Activated CD8-positive, alpha-beta memory T cell treated with anti-CD3 and anti-CD28 coated beads for 1 hour (primary cell): ENCODE measurements at places on chromosomes 1 and 21.

DNA sequence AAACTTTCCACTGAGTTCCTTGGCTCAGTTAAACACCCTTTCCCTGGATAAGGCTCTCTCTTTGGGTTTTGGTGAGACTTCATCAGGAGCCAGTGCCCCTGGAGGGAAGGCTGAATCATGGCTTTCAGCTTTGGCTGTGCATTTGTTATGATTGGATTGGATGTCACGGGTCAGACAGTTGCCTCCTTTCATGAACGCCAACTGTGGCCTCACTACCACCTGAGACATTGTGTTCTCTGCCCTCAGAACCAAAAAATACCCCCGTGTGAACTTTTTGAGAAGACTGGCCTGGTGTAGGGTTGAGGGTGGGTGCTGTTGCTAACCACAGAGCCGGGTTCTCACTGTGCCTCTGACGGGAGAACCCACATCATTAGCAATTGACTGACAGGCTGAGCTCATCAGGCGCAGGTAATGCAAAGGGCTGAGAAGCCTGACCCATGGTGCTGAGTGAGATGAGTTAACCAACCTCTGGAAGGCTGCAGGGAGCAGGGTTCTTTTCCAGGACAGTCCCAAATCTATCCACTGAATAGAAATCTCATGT is 65.6 kb downstream of the HHAT start:
- no peak for DNase-seq

- no peak for DNase-seq
Observed at GRCh38 chr1:20278692-20279130, 12.0 kb upstream of the VWA5B1 start.

DNA sequence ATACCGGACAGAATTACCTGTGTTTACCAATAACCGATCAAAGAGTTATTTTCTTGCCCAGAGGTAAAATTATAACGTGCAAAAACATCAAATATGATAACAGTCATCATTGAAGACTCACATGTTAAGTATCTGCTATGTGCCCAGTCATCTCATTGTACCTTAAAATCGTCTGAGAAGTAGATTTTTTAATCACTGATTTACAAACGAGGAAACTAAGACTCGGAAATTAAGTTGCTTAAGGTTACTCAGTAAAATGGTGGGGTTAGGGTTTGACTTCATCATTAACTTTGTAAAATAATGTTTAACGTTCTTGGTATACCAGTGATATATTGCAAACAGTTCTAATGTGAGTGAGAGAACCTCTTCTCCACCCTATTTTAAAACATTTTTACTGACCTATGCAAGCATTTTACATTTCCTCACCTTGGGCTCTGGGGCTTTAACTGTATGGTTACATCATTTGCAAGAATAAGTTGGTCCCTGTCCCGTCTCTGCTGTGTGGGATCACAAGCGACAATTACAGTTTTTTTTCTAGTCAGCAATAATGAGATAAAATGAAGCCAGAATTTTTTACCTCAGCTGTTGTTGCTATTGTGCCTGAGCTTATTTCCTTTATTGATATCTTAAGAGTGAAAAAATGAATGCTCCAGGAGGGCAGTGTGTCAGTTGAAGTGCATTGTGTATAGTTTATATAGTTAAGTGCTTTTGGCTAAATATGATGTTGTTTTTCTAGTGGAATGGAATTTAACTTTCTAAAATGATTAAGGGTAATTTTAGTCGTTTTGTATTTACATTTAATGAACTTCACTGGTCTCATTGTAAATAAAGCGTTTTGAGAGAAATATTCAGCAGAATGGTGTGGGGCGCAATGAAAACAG is 2.7 kb downstream of the RPRD2 start:
- DNase-seq, result no peak

GRCh38 chr1:79524126-79524525 is 517.6 kb upstream of the ADGRL4 start:
- no peak for DNase-seq

DNA sequence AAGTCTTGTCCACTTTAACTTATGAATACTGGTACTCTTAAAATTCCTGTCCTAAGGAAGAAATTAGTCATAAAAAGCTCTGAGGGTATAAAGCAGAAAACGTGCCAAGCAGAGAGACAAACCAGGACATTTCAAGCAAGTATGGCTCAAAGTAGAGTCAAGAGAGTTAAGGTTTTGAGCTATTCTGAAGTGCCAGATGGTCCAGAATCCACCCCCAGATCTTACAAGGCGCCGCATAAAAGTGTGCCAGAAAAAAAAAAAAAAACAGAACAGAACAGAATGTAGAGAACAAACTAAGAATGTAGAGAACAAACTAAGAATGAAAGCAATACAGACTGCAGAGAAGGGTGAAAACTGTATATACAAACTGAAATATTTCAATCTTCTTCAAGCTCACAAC is 12.5 kb downstream of the EPS15 start:
- no peak for DNase-seq

GRCh38 chr1:246527402-246528088 is 20.5 kb upstream of the SMYD3 start:
- DNase-seq, result no peak

- no peak for DNase-seq
Observed at GRCh38 chr1:209387969-209388329, 195.6 kb upstream of the CAMK1G start.

GRCh38 chr1:53601867-53602775 is 136.8 kb downstream of the GLIS1 start:
- DNase-seq, result no peak

DNA sequence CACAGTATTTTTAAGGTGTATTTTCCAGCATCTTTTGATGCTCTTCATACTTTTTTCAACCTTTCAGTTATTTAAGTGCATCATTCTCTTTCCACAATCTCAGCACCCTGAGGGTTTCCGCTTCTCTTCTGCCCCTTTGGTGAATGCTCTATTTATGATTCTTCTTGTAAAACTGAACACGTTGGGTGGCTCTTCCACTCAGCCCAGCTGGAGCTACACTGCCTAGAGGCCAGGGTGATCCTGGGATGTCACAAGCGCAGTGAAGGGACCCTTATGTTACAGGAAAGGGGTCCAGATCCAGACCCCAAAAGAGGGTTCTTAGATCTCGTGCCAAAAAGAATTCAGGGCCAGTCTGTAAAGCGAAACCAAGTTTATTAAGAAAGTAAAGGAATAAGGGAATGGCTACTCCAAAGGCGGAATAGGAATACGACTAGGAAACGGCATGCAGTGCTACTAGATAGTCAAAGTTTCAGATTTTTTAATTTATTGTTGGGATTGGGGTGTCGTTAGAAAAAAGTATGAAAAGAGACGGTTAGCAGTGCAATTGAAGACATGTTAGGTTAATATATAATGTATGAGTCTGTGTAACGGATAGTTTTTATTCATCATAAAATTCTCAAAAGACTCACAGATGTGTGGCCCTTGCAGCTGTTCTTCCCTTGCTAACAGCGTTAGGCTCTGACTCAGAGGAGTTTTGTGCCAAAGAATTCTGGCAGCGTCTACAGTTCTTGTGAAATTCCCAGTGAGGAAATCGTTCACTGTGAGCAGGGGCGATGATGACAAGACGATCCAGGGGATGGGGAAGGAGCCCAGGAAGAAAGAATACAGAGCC is 14.4 kb upstream of the ERVH48-1 start:
- DNase-seq, result no peak
